ENCODE measurements at places on chromosomes 2 and 18.

- DNase-seq, result no peak
These were observed 62.7 kb downstream of the LCLAT1 start for GRCh38 chr2:30509716-30510115.

DNA sequence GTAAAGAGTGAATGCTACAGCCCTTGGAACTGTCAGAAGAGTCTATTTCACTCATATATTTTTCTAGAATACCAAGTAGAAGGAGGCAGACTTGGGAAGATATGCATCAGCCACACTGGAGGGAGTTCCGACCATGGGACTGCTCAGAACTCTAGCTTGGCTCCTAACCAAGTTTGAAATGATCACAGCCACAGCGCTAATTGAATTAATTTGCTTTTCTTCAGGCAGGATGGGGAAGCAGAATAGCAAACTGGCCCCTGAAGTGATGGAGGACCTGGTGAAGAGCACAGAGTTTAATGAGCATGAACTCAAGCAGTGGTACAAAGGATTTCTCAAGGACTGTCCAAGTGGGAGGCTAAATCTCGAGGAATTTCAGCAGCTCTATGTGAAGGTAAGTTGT, 51.4 kb downstream of the VSNL1 start:
- no peak for DNase-seq

- no peak for DNase-seq
These were observed 2.6 kb downstream of the DYSF start for GRCh38 chr2:71455741-71456569.

DNA sequence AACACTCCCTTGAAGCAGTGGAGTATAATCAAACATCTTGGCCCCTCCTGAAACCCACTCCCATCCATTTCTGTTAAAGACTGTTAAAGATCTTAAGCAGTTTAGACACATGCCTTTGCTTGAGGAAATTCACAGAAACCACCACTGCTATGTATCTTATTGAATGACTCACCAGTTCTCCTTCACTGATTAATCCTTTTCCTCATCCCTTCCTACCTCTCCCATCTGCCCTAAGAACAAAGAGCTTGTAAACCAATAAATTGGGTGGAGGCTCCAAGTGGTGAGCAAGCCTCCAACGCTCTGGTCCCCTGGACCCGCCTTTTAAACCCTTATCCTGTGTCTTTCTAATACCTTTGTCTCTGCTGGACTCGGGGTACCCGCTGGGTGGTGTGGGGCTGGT, 746.1 kb downstream of the LRP1B start:
- no peak for DNase-seq

- no peak for DNase-seq
These were observed 26.8 kb downstream of the SH3RF3 start for GRCh38 chr2:109155553-109156451.

GRCh38 chr2:37653093-37653492, 18.3 kb downstream of the CDC42EP3 start:
- DNase-seq, result no peak

GRCh38 chr18:52636536-52636935, 296.5 kb downstream of the DCC start:
- DNase-seq, result no peak

DNA sequence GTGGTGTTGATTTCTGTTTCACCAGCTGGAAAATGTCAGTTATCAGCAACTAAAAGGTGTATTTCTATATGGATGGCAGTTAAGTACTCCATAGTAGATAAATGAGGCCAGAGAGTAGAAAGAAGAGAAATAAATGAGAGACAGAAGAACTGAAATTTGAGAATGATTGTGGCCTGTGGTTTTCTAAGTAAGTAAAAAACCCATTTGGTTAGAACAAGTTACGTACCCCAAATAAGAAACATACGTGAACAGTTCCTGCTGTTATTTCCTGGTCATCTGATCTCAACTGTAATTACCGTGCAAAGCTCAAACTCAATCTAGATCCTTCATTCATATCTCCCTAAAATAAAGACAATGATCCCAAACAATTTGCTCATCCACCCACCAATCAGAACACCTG, 181.3 kb downstream of the PID1 start:
- DNase-seq, result no peak

- peak; percentile 46 for DNase-seq
These were observed 21.8 kb downstream of the ATG4B start for GRCh38 chr2:241659150-241659739.

- no peak for DNase-seq
These were observed 126.2 kb downstream of the EHBP1 start for GRCh38 chr2:62831729-62832128.

- no peak for DNase-seq
These were observed 58.3 kb upstream of the PXDN start for GRCh38 chr2:1802469-1803216.

DNA sequence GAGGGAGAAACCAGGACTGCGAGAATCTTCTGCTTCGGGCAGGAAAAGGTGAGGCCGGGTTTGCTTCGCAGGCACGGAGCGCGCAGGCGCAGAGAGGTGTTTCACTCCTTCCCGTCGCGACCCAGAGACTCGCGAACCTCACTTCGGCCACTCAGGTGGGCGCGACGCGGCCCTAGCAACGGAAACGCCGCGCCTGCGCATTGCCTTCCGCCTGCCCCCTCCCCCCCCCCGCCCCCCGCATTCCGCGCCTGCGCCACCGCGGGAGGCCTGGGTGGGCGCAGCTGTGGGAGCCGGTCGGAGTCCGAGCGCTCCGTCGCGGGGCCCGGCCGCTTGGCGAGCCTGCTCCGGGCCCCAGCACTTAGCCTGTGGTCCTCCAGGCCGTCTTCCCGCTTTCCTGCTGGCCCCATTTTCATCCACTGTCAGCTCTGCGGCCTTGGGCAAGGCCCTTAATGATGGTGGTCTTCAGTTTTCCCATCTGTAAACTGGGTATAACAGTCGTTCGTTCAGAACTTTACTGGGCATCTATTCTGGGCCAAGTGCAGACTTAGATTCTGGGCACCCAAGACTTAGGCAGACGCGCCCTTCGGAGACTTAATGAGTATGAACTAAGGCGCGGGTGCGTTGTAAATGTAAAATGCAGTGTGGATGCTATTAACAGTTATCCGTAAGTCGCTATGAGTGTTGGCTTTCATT, 62.1 kb upstream of the ACKR3 start:
- DNase-seq, result peak; percentile 66

- DNase-seq, result no peak
These were observed 272.5 kb downstream of the PHLPP1 start for GRCh38 chr18:62987859-62988258.

DNA sequence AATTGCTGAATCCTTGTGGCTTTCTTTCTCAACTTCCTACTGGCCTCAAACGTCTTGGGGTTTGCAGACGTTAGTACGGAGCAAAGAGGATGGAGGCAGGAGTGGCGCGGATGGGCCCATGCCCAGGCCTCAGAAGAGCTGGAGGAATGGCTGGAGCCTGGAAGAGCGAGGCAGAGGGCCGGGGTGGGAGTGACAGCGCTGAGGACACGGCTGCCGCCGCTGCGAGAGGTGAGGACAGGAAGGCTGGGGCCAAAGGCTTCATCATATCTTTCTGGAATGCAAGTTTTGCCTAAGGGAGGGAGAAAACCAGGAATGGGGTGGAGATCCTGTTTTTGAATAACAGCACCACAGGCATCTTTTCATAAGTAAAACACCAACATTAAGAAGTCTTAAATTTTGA, 178.5 kb upstream of the SESTD1 start:
- DNase-seq, result no peak

DNA sequence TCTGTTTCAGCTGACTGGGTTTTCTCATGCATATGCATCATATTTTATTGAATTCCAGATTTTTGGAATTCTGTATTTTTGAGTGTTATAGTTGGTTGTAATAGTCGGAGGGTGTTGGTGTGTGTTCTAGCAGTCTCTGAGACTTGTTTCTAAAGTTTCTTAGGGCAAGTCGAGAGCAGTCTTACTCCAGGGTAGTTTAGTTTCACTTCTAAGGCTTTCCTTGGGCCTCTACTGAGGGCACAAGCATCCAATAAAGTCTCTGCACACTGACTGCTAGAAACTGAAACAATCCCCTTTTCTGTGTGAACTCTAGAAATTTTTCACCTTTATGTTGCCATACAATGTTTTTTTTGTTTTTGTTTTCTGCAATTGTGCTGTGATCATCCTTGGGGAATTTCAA, 663.7 kb upstream of the LRATD1 start:
- no peak for DNase-seq

DNA sequence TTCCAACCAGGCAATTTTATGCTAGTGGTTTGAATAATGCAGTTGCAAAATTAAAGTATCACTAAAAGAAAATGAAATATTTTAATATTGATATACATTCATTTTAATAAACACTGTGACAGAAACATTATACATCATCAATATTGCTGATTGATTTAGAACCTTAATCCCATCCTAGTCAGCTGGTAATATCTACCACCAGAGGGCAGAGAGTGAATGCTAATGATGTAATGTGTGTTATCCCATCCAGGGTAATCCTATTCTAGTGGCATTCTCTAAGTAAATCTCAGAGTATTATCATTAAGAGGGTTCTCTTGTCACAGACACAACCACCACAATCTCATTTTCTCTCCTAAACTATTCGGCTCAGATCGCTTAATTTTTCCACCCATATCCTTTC, 477.4 kb downstream of the CPS1 start:
- no peak for DNase-seq

- DNase-seq, result peak; percentile 21
These were observed 807 bp downstream of the GAREM1 start for GRCh38 chr18:32469691-32470459.

DNA sequence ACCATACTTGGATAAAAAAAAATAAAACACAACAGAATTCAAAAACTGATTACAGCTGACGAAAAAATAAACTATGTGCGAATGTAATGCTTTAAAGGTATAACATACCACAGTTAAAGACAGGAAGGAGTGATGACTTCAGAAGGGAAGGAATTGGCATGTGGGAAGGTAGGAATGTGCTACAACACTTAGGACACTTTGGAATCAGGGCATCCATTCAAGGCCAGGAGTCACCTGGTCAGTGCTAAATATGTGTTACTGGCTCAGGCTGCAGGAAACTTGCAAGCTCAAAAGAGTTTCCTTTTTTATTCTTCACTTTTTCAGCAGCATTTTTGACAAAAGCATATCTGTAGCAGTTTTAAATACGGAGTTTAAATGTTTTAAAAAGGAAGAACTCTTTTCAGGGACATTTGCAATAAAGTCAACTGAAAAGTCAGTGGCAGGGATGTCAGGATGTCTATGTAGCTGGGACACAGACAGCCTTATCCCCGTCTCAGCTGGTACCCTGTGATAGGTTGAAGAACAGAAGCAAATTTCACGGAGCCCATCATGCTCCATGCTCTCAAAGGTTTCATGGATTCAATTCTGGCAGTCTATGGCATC, 138.0 kb upstream of the KLHL14 start:
- no peak for DNase-seq

DNA sequence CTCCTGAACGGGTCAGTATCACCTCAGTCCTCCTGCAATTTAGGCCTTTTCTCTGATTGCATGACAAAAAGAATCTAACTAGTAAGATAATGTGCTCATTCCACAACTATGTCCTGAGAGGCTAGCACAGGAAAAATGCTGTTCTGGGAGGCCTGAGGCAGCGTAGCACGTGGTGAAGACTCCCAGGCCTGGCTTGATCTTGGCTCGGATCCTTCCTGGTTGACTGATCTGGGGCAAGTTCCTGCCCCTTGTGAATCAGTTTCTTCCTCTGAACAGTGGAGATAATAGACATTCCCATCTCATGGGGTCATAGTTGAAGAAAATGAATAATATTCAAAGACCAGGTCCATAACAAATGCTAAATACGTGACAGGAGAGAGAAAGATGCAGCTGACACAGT, 12.3 kb downstream of the FBLN7 start:
- no peak for DNase-seq

GRCh38 chr2:223647258-223647952, 45.2 kb upstream of the SCG2 start:
- no peak for DNase-seq

DNA sequence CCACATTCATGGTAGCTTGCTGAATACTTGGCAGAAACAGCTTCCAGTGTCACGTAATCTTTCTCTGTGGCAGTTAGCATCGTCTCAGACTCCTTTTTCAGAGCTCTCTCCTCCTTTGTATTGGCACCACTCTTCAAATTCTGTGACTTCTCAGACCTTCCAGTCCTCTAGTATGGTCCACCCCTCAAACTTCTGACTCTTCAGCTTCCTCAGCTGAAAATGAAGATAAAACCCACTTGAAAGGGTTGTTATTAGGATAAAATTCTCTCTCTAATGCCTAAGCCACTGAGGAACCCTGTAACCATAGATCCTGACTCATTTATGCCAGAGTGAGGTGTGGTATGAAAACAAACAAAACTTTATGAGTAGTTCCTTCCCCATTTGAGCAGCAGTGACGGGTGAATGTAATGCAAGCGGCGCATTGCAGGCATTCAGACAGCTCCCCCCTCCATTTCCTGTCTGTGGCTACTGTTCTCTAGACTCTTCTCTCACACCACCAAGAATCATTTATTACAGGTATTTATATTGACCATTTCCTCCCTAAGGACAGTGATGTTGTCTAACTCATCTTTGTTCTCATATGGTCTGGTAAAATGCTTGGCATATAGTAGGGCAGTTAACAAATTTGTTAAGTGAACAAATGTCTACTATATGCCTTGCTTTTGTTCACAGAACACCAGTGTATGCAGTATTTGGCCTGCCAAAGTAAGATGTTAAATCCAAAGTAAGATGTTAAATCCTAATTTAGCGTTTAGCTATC, 35.3 kb downstream of the GALNT1 start:
- DNase-seq, result peak; percentile 19

Measured in hematopoietic multipotent progenitor cell (in vitro differentiated cells).